GDM1 (cell line): ENCODE measurements at places on chromosomes 6 and 20.

GRCh38 chr6:55782275-55782674 lies 93.1 kb downstream of the BMP5 start:
- no peak for DNase-seq

DNA sequence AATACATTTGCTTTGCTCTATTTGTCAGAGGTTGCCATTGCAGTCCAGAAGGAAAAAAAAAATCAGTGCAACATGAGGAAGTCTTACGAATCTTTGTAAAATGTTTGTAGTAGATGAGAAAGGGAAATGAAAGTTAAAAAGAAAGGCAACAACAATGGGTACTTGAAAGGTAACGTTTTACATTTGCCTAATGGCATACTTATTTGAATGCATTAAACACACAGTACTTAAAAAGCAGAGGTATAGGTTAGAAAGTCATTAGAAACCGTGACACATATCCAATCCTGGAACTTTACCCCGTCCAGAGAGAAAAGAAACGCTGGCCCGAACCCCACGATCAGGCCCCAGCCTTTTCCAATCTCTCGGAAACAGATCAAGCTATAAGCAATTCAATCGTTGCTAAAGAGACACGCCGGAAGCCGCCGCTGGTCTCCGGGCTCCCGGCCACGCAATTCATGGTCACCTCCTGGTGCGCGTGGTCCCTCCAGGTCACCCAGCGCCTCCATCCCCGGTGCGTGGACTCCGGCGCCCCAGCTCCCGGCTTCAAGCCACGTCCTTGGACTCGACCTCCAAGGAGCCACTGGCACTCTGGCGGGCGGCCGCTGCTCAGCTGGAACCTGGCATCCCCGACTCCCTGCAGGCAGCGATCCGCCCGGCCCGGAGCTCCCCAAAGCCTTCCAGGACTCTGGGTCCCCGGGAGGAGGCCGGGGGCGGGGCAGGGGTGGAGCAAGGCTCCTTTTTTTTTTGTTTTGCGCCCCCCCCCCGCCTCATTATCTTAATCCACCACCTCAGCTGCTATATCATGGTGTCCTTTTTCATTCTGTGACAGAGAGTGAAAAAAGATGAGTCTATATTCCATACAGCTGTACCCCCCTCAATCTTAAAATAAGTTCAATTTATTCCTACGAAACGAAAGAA lies at the start of gene SLC18B1:
SLC18B1 (minus strand) TSS at position 687 of the 918 bp plus-strand sequence; CDS start at position 506, 181 bp downstream.
- DNase-seq: no peak

DNA sequence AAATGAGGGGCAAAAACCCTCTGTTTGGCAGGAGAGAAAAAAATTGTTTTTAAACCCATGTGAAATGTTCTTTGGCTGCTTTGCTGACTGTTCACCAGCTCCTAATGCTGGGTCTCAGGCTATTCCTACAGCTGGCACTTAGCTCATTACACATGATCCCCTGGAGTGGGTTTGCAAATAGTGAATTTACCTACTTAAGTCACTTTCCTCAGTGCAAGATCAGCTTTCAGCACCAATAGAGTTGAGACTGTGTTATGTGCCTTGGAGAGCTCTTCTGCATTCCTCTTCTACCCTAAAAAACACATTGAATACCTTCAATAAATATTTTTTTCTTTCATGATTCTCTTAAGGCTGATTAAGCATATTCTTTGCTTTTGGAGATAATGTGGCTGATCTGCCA lies 58.4 kb upstream of the PRDM1 start:
- no peak for DNase-seq

- DNase-seq: no peak
Measured at GRCh38 chr20:33110147-33110825, 30.8 kb downstream of the BPIFB4 start.

GRCh38 chr6:28985462-28986164 lies 19.5 kb downstream of the ZNF311 start:
- no peak for DNase-seq

DNA sequence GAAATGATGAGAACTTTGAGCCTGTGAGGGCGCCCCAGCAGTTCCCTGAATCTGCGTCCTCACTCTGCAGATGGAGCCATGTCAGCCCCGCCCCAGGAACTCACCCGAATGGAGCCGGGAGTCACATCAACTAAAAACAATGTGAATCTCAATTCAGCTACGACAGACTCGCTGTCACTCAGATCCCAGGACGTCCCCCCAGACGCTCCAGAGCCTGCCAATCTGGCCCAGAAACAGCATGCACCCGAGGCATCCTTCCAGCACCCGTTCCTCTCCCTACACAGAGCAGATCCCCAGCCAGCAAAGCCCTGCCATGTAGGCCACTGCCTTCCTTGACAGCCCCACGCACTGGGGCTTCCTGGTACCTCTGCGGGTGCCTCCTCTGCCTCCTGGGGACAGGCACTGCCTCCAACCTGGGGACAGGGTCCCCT lies 248.0 kb downstream of the TTLL2 start:
- DNase-seq: no peak

GRCh38 chr6:87243812-87244211 lies 78.6 kb upstream of the SMIM8 start:
- no peak for DNase-seq

GRCh38 chr20:21490105-21490504 lies 23.8 kb downstream of the NKX2-2 start:
- DNase-seq: no peak

DNA sequence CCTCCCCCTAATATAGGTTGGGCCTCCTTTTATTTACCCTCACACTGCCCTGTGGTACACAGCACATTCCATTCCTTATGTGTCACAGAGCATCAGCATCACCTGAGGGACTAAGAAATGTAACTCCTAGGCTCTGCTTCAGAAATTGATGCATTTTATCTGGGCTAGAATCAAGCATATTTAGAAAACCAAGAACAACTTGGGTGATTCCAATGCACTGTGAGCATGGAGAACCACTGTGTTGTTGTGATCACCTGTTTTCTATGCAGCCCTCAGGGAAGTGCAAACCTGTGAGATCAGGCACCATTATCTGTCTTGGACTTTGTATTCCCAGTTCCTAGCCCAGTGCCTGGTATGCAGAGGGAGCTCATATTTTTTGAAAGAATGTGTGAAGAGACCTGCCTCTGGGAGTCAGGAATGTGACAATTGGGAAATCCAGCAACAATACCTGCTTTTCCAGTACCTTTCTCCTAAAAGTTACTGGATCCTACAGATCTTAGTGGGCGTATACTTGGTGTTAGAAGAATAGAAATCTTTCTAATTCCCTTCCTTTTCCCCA lies 7.0 kb downstream of the KAT14 start:
- DNase-seq: no peak

GRCh38 chr20:57539889-57540288 lies 14.9 kb upstream of the CTCFL start:
- no peak for DNase-seq

DNA sequence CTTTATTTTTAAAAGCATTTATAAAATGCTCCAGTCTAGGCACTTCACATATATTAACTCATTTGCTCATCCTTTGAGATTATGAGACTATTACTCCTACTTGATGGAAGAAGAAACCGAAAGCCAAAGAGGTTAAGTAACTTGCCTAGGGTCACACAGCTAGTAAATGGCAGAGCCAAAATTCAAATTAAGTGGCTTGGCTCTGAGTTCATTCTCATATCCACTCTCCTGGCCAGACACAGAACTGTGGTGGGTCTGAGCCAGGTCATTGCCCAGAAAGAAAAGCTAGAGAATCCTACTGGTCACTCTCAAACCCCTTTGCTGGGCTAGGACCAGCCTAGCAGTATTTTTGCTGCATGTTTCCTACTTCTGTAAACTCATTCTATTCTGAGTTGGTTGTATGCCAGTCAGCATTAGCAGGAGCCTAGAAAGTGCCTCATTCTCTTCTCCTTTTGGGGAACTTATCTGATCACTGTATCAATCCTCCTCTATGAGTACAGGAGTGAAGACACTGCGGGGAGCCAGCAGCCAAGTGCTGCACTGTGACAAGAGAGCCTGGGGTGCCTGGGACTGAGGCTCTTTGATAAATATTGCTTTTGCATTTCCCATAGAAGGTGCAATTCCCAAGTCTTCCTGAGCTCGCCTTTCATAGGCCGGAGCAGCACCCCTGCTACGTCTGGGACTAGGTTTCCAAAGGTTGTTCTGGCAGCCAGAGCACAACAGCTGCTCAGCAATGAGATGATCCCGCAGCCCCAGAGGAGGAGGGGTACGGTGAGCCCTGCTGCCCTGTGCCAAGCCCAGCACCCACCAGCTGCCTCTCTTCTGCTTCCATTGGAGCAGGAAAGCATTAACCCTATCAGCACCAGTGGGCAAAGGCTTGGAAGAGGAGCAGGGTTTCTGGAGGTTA lies 728.3 kb downstream of the MAFB start:
- DNase-seq: no peak

- DNase-seq: no peak
Measured at GRCh38 chr20:58150772-58151171, 77.7 kb downstream of the ANKRD60 start.

- no peak for DNase-seq
Measured at GRCh38 chr6:133969285-133969920, 16.4 kb downstream of the TBPL1 start.

GRCh38 chr6:169583886-169584541 lies 117.8 kb downstream of the WDR27 start:
- DNase-seq: no peak

DNA sequence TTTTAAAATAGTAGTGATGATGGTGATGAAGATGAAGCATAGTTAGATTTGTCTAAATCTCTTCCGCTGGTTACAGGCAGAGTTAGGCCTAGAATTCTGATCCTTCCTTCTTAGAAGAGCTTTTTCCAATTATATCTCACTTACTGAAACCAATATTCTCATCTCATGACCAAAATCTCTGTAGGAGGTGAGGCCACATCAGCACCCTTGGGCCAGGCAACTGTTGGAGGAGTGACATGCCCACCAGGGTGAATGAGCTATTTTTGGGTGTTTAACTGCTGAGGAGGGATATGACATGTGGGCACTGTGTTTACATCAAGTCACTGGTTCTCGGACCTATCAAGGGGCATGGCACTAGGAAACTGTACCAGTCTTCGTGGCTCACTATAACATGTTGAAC lies 102.2 kb upstream of the SLC24A3 start:
- no peak for DNase-seq

- no peak for DNase-seq
Measured at GRCh38 chr6:13089296-13089994, 238.9 kb downstream of the TBC1D7 start.
